Common myeloid progenitor, CD34-positive (primary cell): ENCODE measurements at places on chromosomes 2 and 18.

DNA sequence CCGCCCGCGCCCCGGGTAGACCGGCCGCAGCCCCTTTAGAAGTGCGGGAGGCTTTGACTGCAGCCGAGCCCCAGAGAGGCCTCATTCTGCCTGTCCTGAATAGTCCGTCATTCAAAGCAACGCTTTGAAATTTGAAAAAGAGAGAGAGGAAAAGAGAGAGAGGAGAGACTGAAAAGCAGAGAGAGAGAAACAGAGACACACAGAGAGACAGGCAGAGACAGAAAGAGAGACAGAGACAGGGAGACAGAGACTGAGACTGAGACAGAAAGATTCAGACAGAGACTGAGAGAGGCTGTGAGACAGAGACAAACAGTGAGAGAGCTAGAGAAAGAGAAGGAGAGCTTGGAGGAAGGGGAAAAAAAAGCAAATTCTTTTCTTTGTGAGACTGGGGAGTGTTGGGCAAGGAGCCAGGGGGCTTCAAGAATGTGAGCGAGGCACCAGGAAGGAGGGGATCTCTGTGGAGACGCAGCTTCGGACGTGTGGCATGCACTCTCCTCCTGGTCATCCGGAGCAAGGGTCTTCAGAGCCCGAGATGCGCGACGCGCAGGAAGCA lies 73.1 kb downstream of the MYCN start:
- peak; percentile 20 for DNase-seq

GRCh38 chr18:6835345-6835744 lies 105.8 kb downstream of the ARHGAP28 start:
- no peak for DNase-seq

DNA sequence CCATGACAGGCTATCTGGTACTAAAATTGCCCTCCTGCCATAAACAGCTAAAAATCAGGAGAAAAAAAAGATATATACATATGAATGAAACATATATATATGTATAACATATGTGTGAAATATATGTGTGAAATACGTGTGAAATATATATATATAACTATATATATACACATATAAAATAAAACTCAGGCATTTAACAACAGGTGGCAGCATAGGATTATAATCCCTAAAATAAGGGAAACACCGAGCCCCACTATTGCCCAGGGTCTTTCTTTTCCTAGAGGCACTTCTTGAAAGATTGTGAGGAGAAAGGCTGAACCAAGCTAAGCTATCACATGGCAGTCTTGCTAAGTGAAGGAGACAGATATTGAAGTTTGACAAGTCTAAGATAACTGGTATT lies 65.9 kb upstream of the CYTIP start:
- DNase-seq: no peak

GRCh38 chr18:47317824-47318508 lies 66.5 kb upstream of the SKOR2 start:
- DNase-seq: no peak

- no peak for DNase-seq
These were observed 133.8 kb upstream of the ACVR2A start for GRCh38 chr2:147711031-147711430.

- DNase-seq: no peak
These were observed 35.5 kb downstream of the ICOS start for GRCh38 chr2:203972066-203972465.

DNA sequence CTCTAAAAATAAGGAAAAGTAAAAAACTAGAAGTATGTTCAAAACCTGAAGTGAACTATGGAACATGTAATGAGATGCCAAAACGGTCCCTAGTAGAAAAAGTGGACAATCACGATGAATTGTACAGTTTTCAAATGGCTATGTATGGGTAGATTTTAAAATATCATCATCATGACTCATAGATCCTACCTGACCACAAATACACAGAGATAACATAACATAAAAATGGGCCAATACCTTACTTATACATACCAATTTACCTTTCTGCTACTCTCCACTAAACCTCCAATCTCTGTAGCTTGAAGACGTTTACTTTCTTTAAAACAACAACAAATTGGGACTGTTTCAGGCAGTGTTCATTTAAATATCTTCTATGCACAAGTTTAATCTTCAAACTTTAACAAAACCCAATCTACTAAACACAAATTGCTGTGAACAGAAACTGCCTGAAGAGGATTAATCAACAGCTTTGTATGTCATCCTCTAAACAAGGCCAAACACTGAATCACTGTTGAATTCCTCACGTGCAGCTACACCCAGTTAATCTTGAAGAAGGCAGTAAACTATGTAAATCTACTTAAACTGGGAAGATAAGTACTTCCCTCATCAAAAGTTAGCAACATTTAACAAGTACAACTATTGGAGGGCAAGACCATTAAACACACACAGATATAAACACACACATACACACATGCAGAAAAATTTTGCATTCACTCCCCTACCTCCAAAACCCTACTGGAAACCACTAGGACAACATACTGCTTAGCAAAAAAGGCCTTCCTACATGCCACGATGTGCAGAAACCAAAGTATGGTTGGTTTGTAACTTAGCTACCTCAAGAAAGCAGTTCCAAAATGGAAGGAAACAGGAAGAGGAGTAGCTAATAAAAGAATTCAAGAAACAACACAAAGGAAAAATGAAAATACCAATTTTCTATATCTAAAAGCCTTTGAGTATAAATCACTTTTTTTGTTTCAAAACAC lies 90.3 kb downstream of the RBMS1 start:
- no peak for DNase-seq

- DNase-seq: no peak
These were observed 28.6 kb upstream of the AP1S3 start for GRCh38 chr2:223865907-223866508.

GRCh38 chr2:214542866-214543265 lies 132.0 kb downstream of the VWC2L start:
- DNase-seq: no peak

DNA sequence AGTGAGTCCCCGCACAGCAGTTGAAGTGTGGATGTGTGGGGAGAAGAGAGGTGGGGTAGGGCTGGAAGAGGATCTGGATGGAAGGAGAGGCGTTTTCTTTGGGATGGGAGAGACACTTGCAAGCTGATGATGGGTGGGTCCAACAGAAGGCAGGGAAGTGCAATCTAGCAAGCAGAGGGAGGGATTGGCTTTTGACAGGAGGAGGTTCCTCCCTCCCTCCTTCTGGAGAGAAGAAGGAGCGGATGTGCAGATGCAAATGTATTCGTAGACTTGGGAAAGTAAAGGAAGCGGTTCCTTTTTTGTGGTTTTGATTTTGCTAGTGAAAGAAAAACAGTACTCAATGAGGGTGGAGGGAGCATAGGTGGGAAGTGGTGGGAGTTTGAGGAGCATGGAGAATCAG lies 48.9 kb downstream of the LAMA3 start:
- DNase-seq: no peak
